Naive B cell (primary cell): ENCODE measurements at places on chromosomes 6 and 20.

- DNase-seq = no peak
Observed at GRCh38 chr6:42333612-42334011, 116.0 kb upstream of the MRPS10 start.

- no peak for DNase-seq
Observed at GRCh38 chr6:34273242-34273805, 24.5 kb upstream of the SMIM29 start.

DNA sequence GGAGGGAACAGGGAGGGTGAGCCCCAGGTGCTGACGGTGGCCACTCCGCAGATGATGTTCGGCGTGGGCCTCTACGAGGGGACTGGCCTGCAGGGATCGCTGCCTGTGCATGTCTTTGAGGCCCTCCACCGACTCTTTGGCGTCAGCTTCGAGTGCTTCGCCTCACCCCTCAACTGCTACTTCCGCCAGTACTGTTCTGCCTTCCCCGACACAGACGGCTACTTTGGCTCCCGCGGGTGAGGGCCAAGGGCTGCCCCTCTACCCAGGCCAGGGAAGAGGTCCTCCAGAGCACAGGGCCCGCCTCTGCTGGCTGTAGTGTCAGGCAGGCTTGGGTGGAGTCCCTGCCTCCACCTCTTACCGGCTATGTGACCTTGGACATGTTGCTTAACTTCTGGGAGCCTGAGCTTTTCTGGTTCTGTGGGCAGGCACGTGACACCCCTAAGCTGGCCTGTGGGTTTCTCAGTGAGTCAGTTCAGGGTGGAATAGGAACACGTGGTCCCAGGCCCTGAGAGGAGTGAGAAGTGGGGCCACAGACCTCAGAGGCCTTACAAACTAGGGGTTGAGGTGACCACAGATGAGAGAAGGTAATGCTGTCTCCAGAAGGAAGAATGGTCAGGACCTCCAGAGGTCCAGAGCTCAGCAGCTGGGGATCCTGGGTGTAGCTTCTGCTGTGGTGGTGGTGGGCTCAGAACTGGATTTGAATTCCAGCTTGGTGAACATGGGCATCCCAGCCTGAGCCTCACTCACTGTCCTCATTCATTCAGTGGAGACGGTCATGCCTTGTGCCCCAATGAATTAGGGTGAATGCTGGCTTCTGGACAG is 11.9 kb downstream of the PCIF1 start:
- no peak for DNase-seq

- DNase-seq = no peak
Observed at GRCh38 chr6:80215063-80215462, 108.6 kb downstream of the BCKDHB start.

- no peak for DNase-seq
Observed at GRCh38 chr20:6046432-6046831, 7.4 kb downstream of the LRRN4 start.

DNA sequence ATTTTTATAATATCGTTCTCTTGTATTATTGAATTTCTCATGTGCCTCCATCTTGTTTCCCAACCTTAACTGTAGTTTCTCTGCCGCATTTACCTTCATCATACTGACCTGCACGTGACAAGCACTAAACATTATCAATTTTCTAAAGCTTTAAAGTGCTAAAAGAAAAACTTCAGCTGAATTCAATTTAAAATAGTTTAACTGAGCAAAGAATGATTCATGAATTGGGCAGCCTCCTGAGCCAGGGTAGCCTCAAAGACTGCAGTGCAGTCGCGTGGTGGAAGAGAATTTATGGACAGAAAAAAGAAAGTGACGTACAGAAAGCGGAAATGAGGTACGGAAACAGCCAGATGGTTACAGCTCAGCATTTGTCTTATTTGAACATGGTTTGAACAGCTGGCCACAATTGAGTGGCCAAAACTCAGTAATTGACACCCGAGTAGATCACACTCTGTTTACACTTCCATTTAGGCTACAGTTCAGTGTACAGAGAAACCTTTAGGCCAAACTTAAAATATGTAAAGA is 4.2 kb upstream of the ZDHHC14 start:
- no peak for DNase-seq

- no peak for DNase-seq
Observed at GRCh38 chr6:38262026-38262425, 377.7 kb downstream of the BTBD9 start.

DNA sequence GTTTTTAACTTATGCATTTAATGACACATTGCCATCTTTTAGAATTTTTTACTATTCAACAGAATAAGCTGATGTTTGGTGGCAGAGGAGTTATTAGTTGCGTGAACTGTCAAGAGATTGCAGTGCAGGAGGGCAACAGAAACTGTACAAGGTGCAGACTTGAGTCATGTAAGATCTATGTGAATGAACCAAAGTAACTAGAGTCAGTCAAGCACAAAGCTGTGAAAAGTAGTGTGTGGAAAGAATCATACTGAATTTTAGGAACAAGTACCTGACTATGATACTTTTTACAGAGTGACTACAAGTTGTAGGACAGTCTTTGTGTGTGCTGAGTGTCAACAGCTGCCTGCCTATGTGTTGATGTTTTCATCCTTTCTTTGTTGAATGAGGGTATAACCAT is 2.7 kb upstream of the C6orf163 start:
- DNase-seq = no peak

DNA sequence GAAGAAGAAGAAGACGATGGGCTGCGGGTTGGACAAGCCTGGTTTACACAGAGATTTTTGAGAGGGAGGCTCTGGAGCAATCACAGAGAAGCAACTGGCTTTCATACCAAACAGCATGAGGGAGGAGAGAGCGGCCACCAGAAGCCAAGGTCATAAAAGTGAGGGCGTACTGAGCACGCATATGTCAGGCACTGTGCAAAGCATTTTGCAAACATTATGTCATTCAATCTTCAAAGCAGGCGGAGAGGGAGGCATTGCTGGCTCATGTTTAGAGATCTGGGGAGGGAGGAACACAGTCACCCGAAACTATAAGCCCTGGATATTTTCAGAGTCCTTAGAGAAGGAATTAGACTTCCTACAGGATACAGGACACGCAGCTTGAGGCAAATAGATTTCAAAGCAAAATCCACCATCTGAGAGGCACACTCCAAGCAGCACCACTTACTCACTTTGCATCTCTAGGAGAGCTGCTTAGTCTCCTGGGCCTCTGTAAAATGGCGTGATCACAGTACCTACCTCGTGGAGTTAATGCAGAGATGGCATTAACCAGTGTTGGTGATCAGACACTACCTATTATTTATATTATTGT is 24.6 kb downstream of the RAMACL start:
- DNase-seq = no peak

DNA sequence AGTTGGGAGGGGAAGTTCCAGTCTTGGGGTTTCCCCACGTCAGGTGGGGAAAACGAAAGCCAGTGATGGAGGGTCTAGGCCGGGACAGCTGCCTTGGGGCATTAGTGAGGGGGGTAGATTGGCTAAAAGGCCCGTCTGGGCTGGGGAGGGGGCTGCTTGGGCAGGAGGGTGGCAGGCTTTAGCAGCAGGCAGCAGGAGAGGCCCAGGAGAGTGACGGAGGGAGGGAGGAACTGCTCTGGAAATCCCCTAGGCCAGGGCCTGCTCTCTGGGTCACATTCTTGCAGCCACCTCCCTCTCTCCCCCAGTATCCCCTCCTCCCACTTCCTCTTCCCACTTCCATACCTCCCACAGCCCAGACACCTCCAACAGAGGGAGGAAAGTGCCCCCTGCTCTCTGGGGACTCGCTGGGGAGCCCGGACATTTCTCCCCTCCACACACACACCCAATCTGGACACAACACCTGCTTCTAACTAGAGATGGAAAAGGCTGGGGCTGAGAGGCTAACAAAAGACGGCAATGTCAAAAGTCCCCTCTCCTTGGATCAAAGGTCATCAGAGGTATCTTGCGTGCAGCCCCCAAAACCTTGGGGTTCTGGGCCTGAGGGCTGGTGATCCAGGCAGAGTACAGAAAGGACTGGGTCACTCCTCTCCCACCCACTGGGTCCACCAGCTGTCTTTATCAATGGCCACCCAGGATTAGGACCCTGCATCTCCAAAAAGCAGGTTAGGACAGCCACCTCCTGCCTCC is 1.8 kb downstream of the NFKBIE start:
- DNase-seq = peak; percentile 77

- DNase-seq = no peak
Observed at GRCh38 chr6:3221578-3221977, 5.9 kb downstream of the TUBB2B start.

DNA sequence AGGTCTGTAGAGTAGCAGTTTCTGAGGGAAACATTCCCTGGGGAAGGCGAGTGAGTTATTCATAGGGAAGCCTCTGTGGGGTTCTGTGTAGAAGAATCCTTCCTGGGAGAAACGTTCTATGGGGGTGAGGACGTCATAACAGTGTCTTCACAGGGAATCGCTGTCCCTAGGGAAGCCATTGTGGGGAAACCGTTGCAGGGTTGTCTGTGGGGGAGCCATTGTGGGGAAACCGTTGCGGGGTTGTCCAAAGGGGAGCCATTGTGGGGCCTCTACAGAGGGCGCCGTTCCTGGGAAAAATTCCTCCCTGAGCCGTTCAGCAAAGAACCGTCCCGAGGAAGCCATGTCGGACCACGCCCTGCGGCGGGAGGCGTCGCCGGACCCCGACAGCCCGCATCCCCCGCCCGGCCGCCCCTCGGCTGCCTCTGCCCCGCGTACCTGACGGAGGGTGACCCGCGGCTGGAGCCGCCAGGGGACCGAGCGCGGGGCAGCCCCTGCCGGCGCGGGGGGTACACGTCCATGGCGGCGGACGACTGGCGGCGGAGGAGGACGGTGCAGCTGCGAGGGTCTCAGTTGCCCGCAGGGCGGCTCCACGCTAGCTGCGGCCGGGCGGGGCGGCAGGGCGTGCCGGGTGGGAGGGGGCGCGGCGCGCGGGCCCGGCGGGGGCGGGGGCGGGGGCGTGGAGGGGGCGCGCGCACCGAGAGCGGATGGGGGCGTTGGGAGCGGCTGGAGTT is at the start of gene DNAAF9:
DNAAF9 (minus strand) TSS at position 630 of the 731 bp plus-strand sequence; CDS start at position 518, 112 bp downstream.
- peak; percentile 69 for DNase-seq

- DNase-seq = no peak
Observed at GRCh38 chr6:74368746-74369145, 672.7 kb downstream of the CD109 start.

- DNase-seq = no peak
Observed at GRCh38 chr6:24864343-24864742, 65.6 kb upstream of the ARMH2 start.

- DNase-seq = no peak
Observed at GRCh38 chr6:34246249-34246562, 2.6 kb downstream of the SMIM29 start.

GRCh38 chr6:53793318-53794136 is 1.3 kb upstream of the LRRC1 start:
- peak; percentile 27 for DNase-seq

DNA sequence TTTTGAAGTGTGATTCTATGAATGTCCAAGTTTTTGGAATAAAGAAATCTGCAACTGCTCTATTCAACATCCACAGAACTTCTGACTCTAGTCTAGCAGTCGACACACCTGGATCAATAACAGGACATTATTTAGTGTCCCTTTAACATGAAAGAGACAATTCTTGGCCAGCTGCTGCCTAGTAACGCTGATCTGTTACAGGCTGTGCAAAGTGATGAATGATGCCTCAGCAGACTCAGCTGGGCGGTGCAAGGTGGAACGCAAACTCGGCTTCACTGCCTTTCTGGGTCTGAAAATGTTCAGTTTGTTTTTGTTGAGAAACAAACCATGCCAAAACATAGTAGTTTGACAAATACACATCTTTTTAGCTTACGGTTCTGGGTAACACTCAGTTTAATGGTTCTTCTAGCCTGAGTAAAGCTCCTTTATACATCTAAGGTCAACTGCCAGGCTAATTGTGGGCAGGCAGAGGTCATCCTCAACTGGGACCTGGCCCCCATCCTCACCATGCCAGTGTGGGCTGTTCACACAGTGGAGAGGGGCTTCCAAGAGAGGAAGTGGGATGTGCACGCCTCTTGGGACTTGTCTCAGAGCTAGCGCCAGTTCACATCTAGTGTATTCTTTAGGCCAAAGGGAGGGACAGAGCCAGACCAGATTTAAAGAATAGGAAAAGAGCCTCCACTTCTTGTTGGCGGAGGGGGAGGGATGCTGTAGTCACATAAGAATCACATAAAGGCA is 879.7 kb downstream of the QKI start:
- DNase-seq = no peak

DNA sequence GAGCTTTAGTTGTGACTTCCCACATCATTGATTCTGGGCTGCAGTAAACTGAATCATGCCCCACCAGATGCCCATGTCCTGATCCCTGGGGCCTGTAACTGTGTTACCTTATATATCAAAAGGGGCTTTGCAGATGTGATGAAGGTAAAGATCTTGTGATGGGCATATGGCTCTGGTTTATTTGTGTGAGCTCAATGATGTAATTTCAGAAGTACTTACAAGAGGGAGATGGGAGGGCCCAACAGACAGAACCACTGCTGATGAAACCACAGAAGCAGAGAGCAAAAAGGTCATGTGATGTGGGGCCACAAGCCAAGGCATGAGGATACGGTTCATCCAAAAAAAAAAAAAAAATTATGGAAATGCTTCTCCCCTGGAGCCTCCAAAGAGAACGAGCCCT is 118.7 kb downstream of the TOX2 start:
- no peak for DNase-seq

DNA sequence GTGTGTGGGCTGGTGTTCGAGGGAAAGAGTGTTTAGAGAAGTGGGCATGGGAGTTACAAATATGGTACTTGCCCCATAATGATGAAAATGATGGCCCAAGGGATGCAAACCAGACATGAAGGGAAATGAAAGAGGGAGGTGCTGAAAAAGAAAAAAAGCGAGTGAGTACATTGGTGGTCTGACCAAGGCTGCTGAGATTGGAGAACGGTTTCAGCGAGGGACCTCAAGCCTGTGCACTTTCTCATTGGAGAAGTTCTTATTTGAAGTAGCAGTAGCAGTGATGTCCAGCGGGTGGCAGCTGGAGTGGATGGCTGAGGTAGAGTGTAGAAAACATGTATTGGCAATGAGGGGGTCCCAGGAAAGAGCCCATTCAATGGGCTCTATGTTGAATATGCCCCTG is 54.8 kb downstream of the TNFAIP3 start:
- no peak for DNase-seq
